CD14-positive monocyte (primary cell): ENCODE measurements at places on chromosomes 3 and 15.

GRCh38 chr3:65593780-65594752 is 444.7 kb downstream of the MAGI1 start:
- H3K27me3 ChIP-seq, result peaks cover 9% of the 10 kb centered on the region
- no peak overlapping the region for H3K4me3 ChIP-seq
- H3K27ac ChIP-seq, result no peak overlapping the region
- H3K36me3 ChIP-seq, result no peaks in the 10 kb centered on the region
- no peak for DNase-seq

DNA sequence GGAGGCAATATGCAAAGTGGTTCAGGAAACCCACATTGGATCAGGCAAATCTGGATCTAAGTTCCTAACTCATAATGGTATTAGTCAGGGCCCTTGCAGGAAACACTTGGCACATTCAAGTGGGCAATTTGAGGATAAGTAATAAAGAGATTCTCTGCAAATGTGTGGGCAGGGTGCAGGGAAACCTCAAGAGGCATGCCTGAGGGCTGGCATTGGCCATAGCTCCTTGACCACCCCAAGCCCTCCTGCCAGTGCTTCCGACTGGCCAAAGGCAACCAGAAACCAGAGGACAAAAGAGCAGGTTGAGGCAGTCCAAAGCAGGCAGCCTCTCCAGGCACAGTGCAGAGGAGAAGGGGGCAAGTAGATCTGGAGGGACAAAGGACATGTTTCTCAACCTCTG is 130.8 kb upstream of the SNTN start:
- no peaks in the 10 kb centered on the region for H3K27me3 ChIP-seq
- no peaks in the 10 kb centered on the region for H3K4me1 ChIP-seq
- DNase-seq, result no peak
- no peak overlapping the region for H3K27ac ChIP-seq

GRCh38 chr3:127799476-127800222 is 22.7 kb downstream of the MGLL start:
- no peak overlapping the region for H3K27ac ChIP-seq
- H3K27me3 ChIP-seq, result no peaks in the 10 kb centered on the region
- no peak for DNase-seq
- H3K4me3 ChIP-seq, result no peak overlapping the region
- H3K4me1 ChIP-seq, result peaks cover 4% of the 10 kb centered on the region

DNA sequence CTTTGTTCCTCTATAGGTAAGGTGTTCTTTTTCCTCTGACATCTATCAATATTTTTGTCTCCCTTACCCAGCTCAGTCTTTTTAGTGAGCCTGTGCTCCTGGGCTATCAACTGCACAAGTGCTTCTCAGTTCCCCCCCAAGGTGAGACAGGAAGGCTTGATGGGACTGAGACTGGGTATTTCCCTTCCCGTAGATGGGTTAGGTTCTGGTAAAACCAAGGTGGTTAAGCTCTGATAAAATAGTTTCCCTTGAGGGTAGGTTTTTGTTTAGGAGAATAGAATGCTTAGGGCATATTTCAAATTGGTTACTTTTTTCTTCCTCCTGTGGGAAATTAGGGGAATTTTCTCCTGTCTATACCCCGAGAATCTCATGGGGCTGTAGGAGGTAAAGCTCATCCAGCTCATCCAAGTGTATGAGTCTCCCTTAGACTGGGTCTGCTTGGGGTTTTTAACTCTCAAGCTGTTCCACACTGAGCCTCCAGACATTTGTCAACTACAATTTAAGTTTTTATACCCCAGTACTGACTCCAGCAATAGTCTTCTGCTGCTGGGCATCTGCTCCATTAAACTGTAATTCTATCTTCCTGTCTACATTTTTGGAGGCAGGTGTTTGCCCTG is 44.9 kb downstream of the OXSR1 start:
- no peak for DNase-seq
- peaks cover 11% of the 10 kb centered on the region for H3K4me1 ChIP-seq
- no peak overlapping the region for H3K4me3 ChIP-seq
- peaks cover 2% of the 10 kb centered on the region for H3K36me3 ChIP-seq
- no peaks in the 10 kb centered on the region for H3K27me3 ChIP-seq

GRCh38 chr3:107271787-107272387 is 105.4 kb upstream of the CCDC54 start:
- no peak overlapping the region for H3K27ac ChIP-seq
- peak; percentile 7 for DNase-seq
- no peaks in the 10 kb centered on the region for H3K4me1 ChIP-seq
- no peak overlapping the region for H3K4me3 ChIP-seq

DNA sequence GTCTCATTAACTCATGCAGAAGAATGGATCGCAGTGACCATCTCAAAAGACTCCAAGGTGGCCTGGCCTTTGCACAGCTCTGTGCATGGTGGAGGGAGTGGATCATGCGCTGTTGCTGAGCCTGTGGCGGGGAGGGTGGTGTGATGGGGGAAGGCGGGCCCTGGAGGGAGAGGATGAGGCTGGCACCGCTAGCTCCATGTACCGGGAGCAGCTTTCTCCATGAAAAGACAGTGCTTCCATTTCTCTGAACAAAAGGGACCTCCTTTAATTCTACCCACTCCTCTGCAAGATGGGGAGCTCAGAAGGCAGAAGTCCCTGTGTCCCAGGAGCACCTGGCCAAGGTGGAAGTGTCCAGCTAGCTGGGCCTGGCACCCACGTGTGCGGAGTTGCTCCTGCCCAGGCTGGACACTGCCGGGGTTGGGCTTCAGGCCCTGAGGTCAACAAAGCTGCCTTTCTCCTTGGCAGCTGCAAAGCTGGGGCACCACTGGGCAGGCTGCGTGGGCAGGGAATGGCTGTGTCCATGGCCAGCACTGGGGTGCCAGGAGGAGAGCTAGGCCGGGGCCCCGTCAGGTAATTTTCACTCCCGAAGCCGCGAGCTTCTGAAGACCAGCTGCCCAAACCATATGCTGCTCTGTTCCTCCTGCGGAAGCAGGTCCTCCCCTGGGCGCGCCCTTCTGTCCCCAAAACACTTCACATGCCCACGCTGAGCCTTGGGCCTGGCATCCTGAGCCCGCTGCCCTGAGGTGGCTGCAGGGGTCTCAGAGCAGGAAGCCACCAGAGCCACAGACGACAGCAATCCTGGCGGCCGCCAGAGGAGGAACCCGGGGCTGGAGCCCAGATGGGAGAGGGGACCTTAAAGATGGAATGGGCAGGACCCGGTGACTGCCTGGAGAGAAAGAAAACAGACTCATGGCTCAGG is 6.4 kb downstream of the MAP6D1 start:
- H3K27ac ChIP-seq, result no peak overlapping the region
- peaks cover 20% of the 10 kb centered on the region for H3K36me3 ChIP-seq
- H3K4me1 ChIP-seq, result peaks cover 3% of the 10 kb centered on the region
- no peaks in the 10 kb centered on the region for H3K27me3 ChIP-seq
- H3K4me3 ChIP-seq, result no peak overlapping the region

GRCh38 chr3:34948517-34948916 is 690.8 kb upstream of the ARPP21 start:
- H3K27me3 ChIP-seq, result no peaks in the 10 kb centered on the region
- DNase-seq, result no peak
- no peak overlapping the region for H3K27ac ChIP-seq
- H3K36me3 ChIP-seq, result no peaks in the 10 kb centered on the region
- no peaks in the 10 kb centered on the region for H3K4me1 ChIP-seq

- no peaks in the 10 kb centered on the region for H3K36me3 ChIP-seq
- H3K27me3 ChIP-seq, result no peaks in the 10 kb centered on the region
- H3K27ac ChIP-seq, result no peak overlapping the region
- DNase-seq, result no peak
- no peak overlapping the region for H3K4me3 ChIP-seq
These were observed 140.5 kb upstream of the SGO1 start for GRCh38 chr3:20326541-20326940.

DNA sequence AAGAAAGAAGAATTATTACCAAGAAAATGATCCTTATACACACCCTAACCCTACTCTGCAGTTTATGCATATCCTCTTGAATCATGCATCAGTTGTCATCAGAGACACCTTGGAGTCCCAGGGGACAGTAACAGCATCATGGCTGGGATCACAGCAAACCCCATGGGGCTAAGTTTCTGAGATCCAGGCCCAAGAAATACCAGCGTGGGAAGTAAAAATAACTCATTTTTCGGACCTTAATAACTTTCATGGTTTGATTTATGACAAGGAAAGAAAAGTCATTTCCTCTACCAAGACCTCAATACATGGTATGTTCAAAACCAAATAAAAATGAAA is 38.8 kb upstream of the B3GNT5 start:
- no peaks in the 10 kb centered on the region for H3K27me3 ChIP-seq
- no peak overlapping the region for H3K4me3 ChIP-seq
- H3K36me3 ChIP-seq, result no peaks in the 10 kb centered on the region
- H3K4me1 ChIP-seq, result peaks cover 46% of the 10 kb centered on the region
- no peak for DNase-seq

DNA sequence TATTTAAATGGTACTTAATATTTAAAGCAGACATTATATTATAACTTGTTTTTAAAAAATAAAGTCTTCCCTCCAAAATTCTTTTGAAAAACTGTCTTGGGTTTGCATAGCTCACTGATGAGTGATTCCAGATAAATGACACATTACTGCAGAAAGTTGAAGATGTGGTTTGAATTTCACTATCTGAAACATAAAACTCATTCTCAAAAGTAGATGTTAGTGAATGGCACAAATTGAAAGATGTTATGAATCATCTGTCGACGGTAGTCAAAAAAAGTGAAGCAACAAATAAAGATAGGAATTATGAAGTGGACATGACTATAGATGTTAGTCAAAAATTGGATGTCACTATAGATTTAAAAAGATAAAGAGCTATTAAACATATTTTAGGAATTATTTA is 280.5 kb downstream of the GAP43 start:
- no peaks in the 10 kb centered on the region for H3K36me3 ChIP-seq
- H3K27ac ChIP-seq, result no peak overlapping the region
- no peak for DNase-seq
- no peaks in the 10 kb centered on the region for H3K27me3 ChIP-seq

DNA sequence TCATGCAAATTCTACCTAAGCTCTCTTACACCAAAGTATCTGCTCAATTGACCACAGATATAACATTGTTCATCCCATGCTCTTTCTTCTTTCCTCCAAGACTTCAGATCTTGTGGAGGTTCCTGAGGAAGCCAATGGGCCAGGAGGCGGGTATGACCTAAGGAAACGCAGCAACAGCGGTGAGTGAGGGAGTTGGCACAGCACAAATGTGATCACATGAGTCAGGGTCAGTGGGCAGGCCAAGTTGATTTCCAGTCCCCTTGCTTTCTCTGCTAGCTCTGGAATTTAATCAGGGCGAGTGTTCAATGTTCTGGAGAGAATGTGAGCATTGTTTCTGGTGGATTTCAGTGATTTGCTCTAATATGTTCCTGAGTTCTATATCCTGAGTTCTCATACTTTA is 112.7 kb downstream of the STAC start:
- H3K4me3 ChIP-seq, result no peak overlapping the region
- no peak for DNase-seq
- no peaks in the 10 kb centered on the region for H3K27me3 ChIP-seq

- H3K4me3 ChIP-seq, result no peak overlapping the region
- H3K27me3 ChIP-seq, result no peaks in the 10 kb centered on the region
- peak; percentile 45 for DNase-seq
- peaks cover 10% of the 10 kb centered on the region for H3K36me3 ChIP-seq
- peak overlapping the region; percentile 54 for H3K27ac ChIP-seq
- peaks cover 18% of the 10 kb centered on the region for H3K4me1 ChIP-seq
These were observed 49.9 kb upstream of the FURIN start for GRCh38 chr15:90818251-90819210.
